Right lobe of liver (tissue), 6 donors: ENCODE measurements at places on chromosomes 3 and 15. TPM values are rescaled to one million over a fixed set of nuclear protein-coding genes. Genes with fewer than 3 reads are reported as not detected.

CASR gene
- total RNA-seq: 0.13 TPM

CD200R1L gene
- not detected for total RNA-seq

DNA sequence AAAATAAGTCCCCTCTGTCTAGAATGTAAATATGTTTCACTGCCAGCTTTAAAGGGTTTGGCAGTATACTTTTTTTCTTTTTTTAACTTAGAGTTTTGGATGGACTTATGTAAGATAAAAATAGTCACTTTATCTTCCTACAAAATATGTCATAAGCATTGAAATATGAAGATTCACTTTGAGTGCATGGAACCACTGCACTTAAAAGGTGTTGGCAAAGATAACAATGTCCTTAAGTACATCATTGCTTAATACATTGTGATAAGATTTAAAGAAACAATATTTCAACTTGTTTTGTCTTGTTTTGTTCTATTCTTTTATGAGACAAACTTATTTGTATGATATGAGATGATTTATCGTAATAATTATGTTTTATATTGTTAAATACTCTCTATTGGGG is 66.3 kb upstream of the NAALADL2 start:
- no peak for DNase-seq

MEGF11 gene
- total RNA-seq: not detected

- peak; percentile 28 for DNase-seq
Measured at GRCh38 chr3:127670229-127670559, 2.6 kb upstream of the ABTB1 start.

PGBD4 gene
- total RNA-seq: 0.92 TPM

GOLGA8T gene
- total RNA-seq: not detected

GRCh38 chr3:47149339-47149933 is 14.5 kb downstream of the SETD2 start:
- DNase-seq: no peak

GRCh38 chr3:161263057-161263456 is 41.9 kb downstream of the NMD3 start:
- DNase-seq: no peak

- DNase-seq: no peak
Measured at GRCh38 chr3:65919826-65920225, 118.9 kb downstream of the MAGI1 start.
